ENCODE measurements at places on chromosomes 2 and 18. TPM values are rescaled to one million over a fixed set of nuclear protein-coding genes. Genes with fewer than 3 reads are reported as not detected.

The M1AP gene
- 1.1 TPM for total RNA-seq

The XDH gene
- not detected for total RNA-seq

The GAREM1 gene
- 13.2 TPM for total RNA-seq

The INPP5D gene
- total RNA-seq, result 5.0 TPM

The MYCN gene
- 0.23 TPM for total RNA-seq

The FHOD3 gene
- total RNA-seq, result 147 TPM

The IL36RN gene
- total RNA-seq, result not detected

The TNFAIP6 gene
- 0.57 TPM for total RNA-seq

- DNase-seq, result peak; percentile 90
Measured at GRCh38 chr2:37672104-37672869, 845 bp upstream of the CDC42EP3 start.

- DNase-seq, result peak; percentile 80
Measured at GRCh38 chr2:237408335-237409000, 5.5 kb downstream of the COL6A3 start.

DNA sequence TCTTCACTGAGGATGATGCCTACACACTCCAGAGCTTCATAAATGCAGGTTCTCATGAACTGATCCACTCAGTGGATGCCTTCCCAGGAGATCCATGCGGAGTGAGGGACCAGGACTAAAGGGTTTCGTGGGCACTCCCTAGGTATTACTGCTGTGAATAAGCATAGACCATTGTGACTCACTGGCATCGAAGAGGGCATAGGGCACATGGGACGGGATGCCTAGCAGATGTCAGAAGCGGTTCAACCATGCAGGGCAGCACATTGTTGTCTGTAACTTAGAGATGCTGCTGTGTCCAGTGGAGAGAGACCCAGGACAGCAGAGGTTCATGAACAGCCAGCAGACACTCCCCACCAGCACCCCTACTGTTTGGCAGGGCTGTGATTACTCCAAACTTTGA, 17.2 kb downstream of the GKN2 start:
- no peak for DNase-seq

DNA sequence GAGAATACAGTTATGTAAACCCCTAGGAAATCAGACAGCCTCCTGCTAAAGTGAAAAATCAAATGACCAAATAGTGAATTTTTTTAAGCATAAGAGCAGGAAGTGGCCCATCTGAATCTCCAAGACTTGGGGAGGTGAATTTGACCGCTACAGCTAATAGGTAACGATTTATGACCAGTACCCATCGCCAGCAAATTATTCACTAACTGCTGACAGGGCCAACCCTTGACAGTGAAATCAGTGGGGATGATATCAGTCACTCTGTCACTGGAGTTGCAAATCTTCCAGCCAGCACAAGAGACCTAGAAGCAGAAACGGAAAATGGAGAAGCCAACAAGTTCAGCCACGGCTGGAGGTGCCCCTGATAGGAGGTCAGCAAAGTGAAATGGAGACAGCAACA, 164.3 kb upstream of the PIK3C3 start:
- no peak for DNase-seq

GRCh38 chr2:7119132-7119835, 202.1 kb downstream of the RNF144A start:
- peak; percentile 19 for DNase-seq

GRCh38 chr2:234490271-234491091, 6.4 kb downstream of the ARL4C start:
- no peak for DNase-seq

DNA sequence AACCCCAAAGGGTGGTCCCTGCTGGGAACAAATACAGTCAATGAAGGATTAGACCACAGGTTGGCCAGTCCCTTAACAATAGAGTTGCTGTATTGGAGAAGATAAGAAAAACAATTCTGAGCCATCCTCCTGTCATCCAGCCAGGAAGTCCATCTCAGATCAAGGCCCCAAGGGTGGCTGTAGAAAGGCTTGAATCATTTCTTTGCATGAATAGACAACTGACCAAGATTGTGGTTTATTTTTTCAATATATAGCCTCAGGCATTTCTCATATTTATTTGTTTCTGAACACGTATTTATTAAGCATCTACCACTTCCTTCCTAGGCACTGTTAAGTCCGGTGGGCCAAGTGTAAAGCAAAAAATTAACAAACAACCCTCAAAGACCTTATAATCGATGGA, 274.4 kb upstream of the SLC14A2 start:
- DNase-seq, result no peak

DNA sequence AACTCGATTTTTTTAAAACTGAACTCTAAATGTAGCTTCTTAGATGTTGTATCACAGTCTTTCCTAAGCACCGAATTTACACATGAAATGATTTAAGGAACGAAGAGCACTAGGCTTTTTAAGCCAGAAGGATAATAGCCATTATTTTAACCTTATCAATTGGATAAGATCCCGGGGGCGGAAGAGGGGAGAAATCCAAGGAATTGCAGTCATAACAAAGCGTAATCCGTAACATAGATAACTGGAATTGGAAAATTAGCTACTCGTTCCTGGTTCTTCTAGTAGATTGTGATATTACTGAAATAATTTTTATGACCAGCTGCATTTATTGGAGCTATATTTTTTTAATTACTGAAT, 988 bp upstream of the KANSL1L start:
- no peak for DNase-seq

DNA sequence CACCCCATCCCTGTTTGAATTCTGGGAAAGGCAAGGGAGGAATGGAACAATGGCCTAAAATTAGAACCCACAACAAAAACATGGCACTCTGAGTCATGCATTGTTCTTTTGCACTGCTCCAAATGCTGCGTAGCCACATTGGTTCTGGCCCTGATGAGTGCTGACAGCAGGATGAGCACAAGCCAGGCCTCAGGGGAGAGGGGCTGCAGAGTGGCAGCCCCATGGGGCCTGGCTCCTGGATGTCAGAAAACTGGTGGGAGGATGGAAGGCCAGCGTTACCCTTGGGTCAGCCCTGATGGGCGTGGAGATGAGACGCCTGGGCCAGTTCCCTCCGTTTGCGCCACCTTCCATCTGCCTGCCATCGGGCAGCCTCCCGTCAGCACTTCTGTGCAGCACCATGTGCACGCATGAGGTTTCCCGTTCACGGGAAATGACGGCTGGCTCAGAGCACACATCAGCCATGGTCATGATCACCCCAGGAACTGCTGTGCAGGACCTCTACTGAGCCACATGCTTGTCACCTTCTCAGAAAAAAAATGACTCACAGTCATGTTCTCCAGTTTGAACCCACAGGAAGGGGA, 65.6 kb downstream of the CYP26B1 start:
- DNase-seq, result no peak

DNA sequence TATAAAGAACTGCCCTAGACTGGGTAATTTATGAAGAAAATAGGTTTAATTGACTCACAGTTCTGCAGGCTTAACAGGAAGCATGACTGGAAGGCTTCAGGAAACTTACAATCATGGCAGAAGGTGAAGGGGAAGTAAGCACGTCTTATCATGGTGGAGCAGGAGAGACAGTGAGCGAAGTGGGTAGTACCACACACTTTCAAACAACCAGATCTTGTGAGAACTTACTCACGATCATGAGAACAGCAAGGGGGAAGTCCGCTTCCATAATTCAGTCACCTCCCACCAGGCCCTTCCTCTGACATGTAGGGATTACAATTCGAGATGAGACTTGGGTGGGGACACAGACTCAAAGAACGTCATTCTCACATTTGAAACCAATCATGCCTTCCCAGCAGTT, 260.1 kb upstream of the FAM98A start:
- DNase-seq, result no peak

DNA sequence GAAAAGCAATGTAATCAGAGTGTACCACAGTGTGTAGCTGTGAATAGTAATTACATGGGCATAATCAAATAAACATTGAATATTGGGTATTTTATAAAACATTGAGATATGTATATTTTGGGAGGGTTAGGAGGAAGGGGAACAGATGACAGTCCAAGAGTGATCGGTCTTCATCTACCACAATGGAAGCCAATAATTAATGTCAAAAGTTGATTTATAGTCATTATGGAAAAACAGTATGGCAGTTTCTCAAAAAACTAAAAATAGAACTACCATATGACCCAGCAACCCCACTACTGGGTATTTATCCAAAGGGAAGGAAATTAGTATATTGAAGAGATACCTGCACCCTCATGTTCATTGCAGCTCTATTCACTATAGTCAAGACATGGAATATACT, 5.8 kb upstream of the LAPTM4A start:
- DNase-seq, result no peak

- DNase-seq, result no peak
Measured at GRCh38 chr2:148048475-148049221, 27.8 kb downstream of the MBD5 start.

- no peak for DNase-seq
Measured at GRCh38 chr2:4134551-4135550, 431.5 kb downstream of the DCDC2C start.

GRCh38 chr2:12641441-12641840, 75.3 kb upstream of the TRIB2 start:
- DNase-seq, result no peak

GRCh38 chr2:234587341-234588053, 90.6 kb upstream of the ARL4C start:
- no peak for DNase-seq

GRCh38 chr2:235264512-235264911, 229.3 kb upstream of the AGAP1 start:
- DNase-seq, result no peak

- no peak for DNase-seq
Measured at GRCh38 chr18:75492852-75493251, 65.3 kb upstream of the SMIM21 start.

GRCh38 chr2:3659447-3660432, 1.7 kb downstream of the ALLC start:
- DNase-seq, result peak; percentile 80

- no peak for DNase-seq
Measured at GRCh38 chr2:168159754-168160585, 87.4 kb downstream of the STK39 start.

DNA sequence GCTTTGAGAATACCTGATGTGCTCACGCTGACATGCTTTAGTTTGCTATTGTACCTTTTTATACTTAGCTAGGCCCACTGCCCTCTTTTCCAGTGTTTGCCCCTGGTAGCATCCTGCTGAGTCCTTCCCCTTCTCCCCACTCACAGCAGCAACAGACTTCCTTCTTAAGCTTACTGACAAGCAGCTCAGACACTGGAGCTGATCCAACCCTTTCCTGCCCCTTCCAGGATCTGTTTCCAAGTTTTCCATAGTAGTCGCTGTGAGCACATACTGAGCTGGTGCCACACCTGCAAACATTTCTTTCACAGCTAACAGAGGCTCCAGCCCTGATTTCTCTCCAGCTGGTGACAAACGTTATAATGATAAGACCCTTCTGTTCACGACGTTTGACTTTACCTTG, 991.4 kb upstream of the CELF4 start:
- DNase-seq, result no peak
